Stimulated activated CD4-positive, alpha-beta T cell treated with anti-CD3 and anti-CD28 coated beads, TNF-alpha, amount 100 ng/mL, for 24 hours (primary cell): ENCODE measurements at places on chromosomes 5 and 9.

DNA sequence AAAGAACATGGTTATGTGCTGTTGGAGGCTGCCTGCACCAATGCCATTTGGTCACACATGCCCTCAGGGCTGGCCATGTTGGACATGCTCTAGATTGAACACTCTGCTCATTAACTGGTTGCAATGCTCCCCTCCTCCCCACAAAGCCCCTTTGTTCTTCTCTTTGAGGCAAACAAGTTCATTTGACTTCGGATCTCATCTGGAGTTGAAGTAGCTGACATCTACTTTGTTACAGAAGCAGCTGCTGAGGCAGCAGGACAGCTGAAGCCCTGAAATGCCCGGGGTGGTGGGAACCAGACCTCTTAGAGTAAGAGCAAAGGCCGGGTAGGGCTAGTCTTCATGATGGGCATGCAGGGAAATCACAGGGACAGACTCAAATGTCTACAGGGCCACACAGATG, 123.5 kb downstream of the APBA1 start:
- no peak for DNase-seq

DNA sequence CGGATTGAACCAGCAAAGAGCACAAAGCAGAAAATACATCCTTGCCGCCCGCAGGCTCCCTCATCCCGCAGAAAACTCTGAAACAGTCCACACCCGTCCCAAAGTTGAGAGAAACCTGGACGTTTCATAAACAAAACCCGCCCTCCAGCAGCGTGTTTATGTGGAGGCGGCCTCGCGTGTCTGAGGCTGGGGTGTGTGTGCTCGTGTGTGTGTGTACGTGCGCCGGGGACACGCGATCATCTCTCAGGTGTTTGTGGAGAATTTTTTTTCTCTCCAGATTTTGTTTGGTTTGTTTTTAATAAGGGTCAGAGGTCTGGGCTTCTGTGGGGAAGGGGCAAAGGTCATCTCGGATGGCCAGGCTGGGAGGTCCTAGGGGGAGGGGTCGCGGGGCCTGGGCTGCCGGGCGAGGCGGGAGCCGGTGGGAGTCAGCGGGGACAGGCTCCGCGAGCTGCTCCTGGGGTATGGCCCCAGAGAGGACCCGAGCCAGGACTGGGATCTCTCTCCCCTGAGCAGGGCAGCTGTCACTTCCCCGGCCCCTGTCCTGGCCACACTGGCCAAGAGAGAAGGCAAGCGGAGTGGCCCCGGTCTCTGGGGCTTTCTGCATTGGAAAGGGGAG, 206.4 kb downstream of the C9orf50 start:
- DNase-seq: no peak

GRCh38 chr5:42064821-42065220, 139.7 kb downstream of the FBXO4 start:
- DNase-seq: no peak

DNA sequence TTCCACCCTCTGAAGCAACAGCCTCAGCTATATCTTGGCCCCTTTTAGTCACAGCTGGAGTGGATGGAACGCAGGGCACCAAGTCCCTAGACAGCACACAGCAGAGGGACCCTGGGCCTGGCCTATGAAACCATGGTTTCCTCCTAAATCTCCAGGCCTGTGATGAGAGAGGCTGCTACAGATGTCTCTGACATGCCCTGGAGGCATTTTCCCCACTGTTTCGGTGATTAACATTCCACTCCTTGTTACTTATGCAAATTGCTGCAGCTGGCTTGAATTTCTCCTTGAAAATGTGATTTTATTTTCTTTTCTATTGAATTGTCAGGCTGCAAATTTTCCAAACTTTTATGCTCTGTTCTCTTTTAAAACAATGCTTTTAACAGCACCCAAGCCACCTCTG, 384.8 kb downstream of the PRR16 start:
- no peak for DNase-seq

GRCh38 chr5:172443441-172444109, 10.8 kb downstream of the SH3PXD2B start:
- peak; percentile 71 for DNase-seq

DNA sequence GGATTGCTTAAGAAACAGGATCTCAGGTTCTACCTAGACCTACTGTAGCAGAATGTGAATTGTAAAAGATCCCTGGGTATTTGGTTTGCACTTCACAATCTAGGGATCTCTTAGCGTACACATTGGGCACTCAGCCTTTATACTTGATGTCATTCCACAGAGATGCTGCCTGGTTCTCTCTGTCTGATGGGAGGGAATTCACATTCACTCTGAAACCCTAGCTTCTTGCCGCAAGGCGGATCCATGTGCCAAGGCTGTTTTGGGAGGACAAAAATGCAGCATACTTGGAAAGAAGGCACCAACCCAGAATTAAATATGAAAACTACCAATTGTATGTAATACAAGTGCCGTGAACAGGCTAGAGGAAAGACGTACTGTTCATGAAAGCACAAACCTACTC, 323.0 kb downstream of the EBF1 start:
- no peak for DNase-seq

DNA sequence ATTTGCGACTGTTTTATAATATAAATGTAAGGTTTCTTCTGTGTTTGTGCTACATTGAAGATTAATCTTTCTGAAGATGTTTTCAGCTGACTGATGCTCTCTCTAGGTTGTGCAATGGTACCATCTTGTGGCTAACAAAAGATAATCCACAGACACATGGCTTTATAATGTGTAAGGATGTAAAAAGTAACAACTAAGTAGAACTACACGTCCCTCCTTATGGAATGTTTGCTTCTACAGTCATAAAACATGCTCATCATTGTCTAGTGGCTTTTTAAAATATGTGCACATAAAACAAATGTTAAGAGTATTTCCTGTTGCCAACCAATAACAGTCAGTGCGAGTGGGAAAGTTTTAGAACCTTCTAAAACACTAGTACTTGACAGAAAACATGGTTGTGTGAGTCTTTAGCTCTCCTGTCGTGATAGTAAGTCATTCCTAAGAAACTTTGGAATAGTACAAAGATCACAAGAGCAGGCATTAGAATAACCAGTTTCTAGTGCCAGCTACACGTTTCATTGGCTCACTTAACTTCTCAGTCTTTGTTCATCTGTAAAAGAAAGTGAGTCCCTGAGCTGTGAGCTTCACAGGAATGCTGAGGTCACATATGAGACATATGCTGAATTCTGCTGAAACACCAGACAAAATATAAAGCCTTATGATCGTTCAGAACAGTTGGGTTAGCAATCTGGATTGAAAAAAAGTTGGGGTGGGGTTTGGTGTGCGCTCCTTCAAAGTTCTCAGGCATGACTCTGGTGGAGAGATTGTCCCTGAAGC, 75.7 kb upstream of the GLIS3 start:
- no peak for DNase-seq

GRCh38 chr5:105993027-105993426, 1677.7 kb downstream of the EFNA5 start:
- DNase-seq: no peak

DNA sequence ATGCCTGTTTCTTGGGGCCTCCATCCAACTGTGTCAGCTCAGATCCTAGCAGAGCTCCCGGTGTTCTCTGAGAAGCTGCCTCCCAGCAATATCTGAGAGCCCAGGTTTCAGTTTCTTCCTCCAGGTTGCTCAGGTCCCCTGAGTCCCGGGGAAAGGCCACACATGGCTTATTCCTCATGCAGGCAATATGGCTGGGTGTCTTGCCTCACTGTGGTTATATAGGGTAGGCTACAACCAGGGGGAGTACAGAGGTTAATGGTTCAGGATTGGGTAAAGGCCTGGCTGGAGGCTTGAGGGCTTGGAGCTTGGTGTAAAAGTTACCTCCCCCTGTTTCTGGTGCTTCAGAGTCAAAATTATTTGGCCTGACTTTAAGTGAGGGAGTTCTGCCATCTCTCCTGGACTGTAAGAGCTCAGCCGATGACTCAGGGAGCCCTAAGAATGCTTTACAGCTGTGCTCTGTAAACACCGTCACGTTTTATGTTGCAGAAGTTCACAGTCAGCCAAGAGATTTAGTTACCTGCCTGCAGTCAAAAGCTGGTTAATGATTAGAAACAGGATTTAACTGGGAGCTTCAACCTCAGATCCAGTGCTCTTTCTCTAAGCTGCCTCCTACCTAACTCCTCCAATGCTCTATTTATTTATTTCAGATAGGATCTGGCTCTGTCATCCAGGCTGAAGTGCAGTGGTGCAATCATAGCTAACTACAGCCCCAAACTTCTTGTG, 24.3 kb upstream of the UBAP2 start:
- no peak for DNase-seq

- DNase-seq: no peak
Observed at GRCh38 chr5:147628058-147628895, 118.4 kb upstream of the DPYSL3 start.

GRCh38 chr9:37455884-37456647, 9.2 kb downstream of the ZBTB5 start:
- no peak for DNase-seq

- no peak for DNase-seq
Observed at GRCh38 chr5:135842737-135843136, 8.3 kb downstream of the SLC25A48 start.

DNA sequence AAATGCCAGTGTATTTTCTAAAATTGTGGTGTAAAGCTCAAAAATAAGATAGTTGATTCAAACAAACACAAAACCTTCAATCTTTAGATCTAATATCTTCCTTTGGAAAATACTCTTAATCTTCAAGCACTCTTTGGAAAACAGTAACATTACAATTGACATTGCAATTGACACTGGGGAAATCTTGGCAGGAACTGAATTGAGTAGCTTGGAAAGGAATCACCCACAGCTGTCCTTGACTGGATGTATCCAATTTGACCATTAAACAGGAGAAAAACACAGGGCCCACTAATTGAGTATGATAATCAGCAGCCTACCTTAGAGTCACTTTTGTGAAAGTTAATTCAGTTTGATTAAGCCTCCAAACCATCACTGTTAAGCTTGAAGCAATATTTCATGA, 776.7 kb downstream of the DTWD2 start:
- DNase-seq: no peak

DNA sequence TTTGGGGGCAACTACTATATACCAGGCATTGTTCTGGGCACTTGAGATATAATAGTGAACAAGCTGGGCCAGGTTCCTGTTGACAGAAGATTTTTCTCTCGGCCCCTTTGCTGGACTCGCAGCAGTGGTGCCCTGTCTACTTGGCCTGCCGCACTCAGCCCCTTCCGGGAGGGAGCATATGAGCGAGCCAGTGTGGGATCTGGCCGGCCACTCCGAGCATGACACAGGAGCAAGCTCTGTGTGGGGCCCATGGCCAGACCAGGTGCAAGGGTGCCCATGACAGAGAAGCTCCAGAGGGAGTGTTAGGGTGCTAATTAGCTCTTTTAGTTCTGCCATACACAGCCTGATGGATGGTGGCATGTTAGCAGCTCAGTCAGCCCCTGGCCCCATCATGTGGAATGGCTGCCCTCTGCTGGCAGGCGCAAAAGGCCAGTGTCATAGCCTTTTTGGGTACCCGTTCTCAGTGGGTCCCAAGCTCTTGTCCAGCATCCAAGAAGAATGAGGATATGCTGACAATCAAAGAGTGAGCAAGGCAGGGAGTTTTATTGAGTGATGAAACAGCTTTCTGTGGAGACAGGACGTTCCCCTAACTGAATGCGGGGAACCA, 9.3 kb upstream of the KIF4B start:
- peak; percentile 31 for DNase-seq

DNA sequence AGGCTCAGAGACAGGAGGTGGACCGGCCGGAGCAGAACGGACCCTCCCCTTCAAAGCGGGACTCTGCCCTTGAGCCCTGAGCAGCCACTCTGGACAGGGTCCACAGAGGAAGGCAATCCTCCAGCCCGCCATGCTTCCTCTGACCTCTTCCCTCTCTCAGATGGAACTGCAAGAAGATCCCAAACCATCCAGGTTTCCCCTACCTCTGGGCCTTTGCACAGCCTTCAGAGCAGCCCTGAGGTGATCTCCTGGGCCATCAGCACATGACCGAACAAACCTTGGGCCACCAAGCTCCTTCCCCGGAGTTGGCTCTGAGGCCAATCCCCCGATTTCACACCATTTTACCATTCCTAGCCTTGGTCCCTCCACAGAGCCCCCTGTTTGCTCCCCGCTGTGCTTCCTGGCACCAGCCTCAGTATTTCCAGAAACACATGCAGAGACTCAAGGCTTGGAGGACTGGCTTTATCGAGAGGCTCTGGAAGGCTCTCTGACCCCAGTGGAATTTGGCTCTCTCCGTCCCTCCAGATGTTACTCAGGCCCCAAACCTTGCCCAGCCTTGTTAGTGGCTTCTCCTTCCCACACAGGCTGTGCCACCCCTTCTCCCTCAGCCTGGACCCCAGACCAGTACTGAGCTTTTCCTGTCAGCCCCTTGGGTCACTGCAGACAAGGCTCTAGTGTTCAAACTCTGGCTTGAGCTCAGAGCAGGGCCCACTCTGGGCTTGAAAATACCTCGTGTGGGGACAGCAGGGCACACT, 48.6 kb upstream of the KCNMB1 start:
- DNase-seq: no peak

GRCh38 chr5:61354199-61354598, 22.1 kb downstream of the ZSWIM6 start:
- DNase-seq: no peak

- DNase-seq: no peak
Observed at GRCh38 chr5:114729986-114730385, 368.1 kb downstream of the KCNN2 start.

- DNase-seq: no peak
Observed at GRCh38 chr9:127175764-127176163, 53.3 kb upstream of the ANGPTL2 start.

DNA sequence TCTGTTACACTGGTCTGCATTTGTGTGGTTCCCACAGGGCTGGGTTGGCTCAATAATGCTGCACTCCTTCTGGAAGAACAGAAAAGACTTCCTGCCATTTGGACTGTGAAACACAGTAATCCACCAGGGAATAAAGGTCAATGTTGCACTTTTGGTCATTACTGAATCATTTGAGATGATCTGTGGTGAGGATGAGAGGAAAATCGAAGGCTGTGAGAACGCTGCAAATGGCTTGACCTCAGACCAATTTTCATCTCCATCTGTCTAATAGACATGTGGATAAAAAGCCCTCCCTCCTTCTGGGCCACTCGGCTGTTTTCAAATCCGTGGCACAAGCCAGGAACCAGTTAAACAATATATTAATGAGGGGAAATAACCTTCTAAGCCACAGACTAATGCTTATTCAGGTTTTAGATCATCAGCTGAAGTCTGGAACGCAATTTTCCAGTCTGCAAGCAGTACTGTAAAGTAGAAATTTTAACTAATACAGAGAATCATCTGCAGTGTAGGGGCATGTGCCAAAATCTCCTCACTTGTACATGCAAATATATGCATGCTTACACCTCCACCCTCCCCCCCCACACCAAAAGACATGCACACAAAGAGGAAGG, 20.2 kb downstream of the TLE1 start:
- no peak for DNase-seq

DNA sequence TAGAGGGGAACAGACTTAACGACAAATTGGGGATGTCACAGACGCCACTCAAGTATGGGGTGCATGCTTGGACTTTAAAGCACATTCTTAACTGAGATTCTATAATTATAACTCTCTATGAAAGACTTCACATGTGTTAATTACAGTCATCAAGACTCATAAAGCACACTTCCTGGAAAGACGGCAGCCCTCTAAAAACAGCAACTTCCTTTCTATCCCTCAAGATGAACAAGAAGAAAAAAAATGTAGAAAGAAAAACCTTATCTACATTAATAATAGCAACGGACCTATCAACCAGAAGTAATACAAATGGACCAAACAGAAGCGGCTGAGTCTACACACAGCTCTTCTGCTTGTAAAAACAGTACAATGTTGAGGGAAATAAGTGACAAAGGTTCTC, 21.2 kb downstream of the GNAQ start:
- DNase-seq: no peak

GRCh38 chr5:166581826-166582225, 1709.6 kb upstream of the WWC1 start:
- no peak for DNase-seq

GRCh38 chr9:82993856-82994605, 68.9 kb downstream of the RASEF start:
- DNase-seq: no peak

GRCh38 chr5:81632679-81633078, 118.2 kb downstream of the SSBP2 start:
- DNase-seq: no peak
